ENCODE measurements at places on chromosomes 13 and 19.
A peak's percentile ranks its signal among the peaks of the same experiment; 100 is the strongest.

DNA sequence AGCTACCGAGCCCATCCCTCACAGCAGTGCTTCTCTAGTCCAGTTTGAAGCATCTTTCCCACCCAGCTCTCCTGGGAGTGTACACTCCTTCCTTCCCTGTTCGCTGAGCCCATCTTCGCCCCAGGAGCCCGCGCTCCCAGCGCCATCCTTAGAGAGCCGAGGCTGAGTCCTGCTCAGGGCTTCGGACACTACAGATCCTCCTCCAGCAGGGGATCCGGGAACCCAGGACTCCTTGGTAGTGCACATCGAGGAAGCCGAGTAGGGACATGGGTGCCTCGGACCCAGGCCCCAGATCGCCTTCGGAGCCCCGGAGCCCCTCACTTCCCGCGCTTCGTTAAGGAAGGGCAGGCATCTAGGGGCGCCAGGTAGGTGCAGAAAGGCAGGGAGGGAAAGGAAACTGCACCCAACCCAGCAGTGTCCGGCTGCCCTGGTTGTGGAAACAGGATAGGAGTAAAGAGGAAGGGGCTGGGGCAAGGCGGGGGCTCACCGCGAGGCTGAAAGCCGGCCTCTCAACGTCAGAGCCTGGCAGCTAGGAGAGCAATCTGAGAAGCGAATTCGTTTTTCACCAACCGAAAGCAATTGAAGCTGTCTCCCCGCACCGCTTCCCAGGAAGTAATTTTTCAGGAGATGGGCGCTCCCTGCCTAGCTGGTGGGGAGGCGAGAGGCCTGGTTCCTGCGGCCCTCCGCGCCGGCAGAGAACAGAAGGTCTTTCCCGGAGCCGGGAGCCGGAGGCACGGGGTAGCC is 1.0 kb downstream of the PDX1 start:
- no peak for DNase-seq

DNA sequence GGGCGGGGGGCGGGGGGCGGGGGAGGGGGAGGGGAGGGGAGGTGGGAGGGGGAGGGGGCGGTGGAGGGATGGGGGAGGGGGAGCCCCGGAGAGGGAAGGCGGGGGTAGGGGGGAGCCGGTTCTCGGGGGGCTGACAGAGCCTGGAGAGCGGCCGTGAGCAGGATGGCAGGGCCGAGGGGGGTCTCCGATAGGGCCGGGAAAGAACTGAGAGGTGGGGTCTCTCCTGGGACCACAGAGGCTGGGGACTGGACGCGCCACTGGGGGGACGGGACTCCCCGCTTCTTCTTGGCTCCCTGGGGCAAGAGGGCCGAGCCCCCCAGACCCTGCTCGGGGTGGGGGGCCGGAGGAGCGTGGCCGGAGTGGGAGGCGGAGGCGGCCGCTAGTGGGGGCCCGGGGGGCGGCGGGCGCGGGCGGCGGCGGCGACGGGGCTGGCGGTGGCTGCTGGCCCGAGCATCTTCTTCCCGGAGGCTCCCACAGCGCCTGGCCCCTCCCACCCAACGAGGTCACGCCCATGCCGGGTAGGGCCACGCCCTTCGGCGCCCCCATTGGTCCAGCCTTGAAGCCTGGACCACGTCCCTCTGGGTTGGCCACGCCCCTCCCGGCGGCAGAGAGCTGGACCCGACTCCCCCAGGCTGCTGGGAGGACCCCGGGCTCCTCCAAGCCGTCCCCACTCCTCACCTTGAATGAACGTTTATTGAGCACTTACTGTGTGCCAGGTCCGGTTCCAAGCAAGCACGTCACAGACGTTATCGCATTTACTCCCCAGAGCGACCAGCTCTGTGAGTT is at the start of gene NOVA2:
TSS of gene NOVA2 (minus strand) at position 313 of the 786 bp plus-strand sequence. CDS start 514 bp downstream, outside the sequence.
- DNase-seq = peak; percentile 89

DNA sequence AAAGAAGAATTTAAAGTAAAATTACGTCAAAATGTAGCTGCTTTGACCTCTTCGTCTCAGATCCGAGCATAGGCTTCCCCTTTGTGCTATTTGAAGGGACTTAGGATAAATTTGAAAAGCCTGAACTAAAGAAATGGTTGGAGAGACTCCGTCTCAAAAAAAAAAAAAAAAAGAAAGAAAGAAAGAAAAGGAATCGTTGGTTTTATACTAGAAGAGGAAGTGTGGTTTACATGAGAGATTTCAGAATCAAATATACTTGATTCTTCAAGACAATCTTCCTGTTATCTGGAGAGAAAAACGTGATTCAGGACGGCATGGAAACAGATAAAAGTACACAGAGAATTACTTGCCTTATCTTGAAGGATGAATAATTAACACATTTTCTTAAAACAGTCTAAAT is 474 bp upstream of the ZNF780B start:
- no peak for DNase-seq

DNA sequence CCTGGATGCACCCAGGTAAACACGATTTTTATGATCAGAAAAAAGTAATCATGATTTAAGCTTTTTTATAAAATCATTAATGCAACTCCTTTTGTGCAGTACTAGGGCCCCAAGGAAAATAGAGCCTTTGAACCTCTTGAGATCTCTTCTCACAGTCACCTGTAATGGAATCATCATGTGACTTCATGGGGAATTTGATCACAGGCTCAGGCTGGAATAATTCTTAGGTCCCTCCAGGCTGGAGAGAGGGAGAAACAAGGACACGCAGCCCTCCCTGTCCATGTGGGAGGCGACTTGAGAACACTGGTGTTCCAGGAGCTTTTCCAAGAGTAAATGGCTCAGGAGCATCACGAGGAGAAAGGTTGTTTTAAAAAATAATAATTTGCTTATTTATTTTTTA is 156.1 kb downstream of the NUFIP1 start:
- no peak for DNase-seq

DNA sequence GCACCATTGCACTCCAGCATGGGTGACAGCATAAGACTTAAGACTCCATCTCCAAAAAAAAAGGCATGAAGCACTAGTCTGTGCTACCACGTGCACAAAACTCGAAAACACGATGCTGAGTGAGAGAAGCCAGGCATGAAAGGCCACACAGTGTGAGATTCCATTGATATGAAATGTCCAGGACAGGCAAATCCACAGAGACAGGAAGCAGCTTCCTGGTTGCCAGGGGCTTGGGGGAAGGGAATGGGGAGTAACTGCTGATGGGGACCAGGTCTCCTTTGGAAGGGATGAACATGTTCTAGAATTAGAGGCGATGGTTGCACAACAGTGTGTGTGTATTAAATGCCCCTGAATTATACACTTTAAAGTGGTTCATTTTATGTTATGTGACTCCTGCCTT is 15.9 kb upstream of the JUND start:
- no peak for DNase-seq

GRCh38 chr13:84973661-84974060 is 825.6 kb downstream of the SLITRK6 start:
- DNase-seq = no peak

- peak; percentile 86 for DNase-seq
These were observed 34.9 kb upstream of the TPM4 start for GRCh38 chr19:16041299-16041990.

DNA sequence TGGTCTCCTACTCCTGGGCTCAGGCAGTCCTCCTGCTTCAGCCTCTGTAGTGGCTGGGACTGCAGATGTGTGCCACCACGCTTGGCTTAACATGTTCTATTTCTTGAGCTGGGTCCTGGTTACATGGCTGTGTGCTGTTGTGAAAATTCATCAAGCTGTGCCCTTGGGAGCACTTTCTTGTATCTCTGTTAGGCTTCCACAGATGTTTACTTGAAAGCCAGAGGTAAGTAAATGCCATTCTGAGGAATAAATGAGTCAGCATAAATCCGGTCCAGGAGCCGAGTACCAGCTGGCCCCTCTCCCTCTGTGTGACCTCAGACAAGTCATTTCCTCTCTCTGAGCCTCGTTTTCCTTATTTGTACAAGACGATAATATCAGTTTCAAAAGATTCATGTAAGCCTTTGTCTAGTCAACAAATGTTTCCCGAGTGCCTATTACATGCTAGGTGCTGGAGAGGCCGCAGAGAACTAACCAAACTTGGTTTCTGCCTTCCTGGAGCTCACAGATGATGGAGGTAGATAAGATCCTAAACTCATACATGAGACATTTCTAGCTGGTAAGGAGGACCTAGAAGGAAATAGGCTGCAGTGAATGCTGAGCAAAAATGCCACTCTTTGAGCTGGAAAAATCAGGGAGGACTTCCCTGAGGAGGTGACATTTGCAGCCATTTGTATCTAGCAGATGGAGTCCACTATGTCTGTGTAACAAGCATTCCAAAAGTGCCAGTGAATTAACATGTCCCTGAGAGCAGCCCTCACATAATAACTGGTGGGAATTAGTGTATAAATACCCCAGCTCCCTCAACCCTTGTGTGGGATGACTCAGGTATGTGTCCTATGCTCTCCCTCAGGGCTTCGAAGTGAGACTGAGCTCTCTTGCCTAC is 2.7 kb upstream of the RASAL3 start:
- DNase-seq = no peak

DNA sequence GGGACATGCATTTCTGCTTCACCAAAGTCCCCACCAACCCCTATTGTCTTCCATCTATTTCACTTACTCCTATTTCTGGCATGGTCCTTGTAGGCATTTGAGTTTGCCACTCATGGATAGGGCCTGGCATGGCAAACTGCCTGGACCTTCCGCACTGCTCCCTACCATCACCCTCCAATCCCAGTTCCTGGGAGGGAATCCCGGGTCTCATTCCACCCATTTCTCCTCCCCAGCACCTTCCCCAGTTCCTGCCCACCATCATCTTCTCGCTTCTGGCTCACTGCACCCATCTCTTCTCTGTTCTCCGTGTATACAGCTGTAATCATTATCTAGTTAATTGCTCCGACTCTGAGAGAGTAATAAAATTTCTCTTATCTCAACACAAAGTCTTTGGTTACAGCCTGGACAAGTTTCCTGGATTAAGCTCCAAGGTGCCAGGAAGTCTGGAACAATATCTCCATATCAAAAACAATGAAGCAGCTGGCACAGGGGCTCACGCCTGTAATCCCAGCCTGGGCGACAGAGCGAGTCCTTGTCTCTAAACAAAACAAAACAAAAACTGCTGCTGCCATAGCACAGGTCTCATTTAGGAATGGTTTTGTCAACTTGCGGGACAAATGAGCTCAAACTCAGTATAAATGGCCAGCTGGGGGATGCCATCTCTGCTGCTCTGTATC is 17.0 kb upstream of the COX7A1 start:
- no peak for DNase-seq

DNA sequence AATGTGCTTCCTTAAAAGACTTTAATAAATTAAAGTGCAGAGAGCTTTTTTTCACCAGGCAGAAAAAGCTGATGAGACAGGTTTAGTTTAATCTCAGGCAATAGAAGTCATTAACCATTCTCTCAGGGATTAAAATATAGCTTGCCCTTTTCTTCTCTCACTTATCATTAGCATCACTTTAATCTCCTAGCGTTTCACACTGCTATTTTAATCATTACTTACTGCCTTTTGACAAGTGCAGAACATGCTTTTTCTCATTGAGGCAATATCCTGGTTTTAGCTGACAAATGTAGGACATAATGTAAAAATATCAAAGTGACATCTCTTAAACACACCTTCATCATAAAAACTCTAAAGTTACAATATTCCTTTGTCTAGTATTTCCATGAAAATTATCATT is 94.6 kb downstream of the DACH1 start:
- no peak for DNase-seq

- no peak for DNase-seq
These were observed 288.6 kb upstream of the MIR17HG start for GRCh38 chr13:91058919-91059318.

DNA sequence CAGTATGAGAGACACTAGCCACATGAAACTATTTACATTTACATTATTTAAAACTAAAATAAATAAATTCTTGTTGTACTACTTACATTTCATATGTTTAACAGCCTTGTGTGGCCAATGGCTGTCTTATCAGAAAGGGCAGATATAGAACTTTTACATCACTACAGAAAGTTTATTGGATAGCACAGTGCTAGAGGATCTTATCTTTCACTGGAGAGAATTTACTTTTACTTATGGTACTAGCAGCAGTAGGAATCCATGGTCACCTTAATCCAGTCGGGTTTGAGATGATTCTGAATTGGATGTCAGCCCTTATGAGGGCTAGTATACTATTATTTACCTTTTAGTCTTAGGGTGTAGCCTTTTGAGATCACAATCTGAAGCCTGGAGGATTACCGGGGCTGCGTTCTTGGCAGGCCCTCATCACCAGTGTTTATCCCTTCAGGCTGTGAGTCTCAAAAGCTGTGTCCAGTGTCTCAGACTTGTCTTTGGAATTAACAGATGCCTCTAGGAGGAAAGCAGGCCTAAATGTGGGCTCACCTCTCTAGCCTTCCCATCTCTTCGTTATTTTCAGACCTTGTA is 21.7 kb downstream of the IFT88 start:
- no peak for DNase-seq

DNA sequence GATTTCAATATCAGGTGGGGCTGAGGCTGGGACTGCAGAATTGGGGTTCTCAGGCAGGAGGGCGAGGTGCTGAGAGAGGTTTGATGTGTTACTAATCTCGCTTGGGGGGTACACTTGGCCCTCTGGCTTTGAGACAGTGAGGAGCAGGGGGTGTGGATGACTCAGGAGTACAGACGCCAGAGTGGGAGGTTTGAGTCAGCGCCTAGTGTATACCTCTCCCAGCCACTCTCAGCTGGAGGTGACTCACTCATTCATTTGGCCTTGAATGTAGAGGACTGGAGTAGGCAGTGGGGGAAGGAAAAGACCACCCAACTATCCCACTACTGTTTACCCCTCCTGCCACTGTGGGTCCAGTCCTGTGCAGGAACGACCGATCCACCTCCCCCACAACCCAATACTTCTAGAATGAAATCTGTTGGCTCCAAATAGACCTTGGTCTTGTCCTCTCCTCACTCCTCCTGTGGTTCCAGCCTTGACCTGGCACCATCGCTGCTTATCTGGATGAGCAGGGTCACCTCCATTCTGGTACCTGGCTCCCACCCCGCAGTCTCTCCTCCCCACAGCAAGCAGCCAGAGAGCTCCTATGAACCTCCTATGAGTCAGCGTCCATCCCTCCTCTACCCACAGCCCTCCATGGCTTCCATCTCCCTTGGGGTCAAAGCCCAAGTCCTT is 20.1 kb upstream of the ZNRF4 start:
- DNase-seq = peak; percentile 97

Data from H54 (cell line).